ENCODE measurements at places on chromosomes 2 and 18.
A peak's percentile ranks its signal among the peaks of the same experiment; 100 is the strongest.

GRCh38 chr2:134934641-134935040 is 16.0 kb downstream of the CCNT2 start:
- DNase-seq, result no peak

GRCh38 chr2:154495455-154495868 is 203.0 kb upstream of the KCNJ3 start:
- DNase-seq, result no peak

GRCh38 chr18:12597760-12598159 is 60.1 kb downstream of the SPIRE1 start:
- no peak for DNase-seq

DNA sequence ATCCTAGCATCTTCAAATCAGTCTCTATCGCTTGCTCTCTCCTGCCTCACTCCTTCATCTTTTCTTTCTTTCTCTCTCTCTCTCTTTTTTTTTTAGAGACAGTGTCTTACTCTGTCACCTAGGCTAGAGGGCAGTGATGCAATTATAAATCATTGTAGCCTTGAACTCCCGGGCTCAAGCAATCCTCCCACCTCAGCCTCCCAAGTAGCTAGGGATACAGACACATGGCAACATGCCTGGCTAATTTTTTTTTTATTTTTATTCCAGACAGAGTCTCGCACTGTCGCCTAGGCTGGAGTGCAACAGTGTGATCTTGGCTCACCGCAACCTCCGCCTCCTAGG is 10.6 kb upstream of the SLC66A3 start:
- DNase-seq, result no peak

DNA sequence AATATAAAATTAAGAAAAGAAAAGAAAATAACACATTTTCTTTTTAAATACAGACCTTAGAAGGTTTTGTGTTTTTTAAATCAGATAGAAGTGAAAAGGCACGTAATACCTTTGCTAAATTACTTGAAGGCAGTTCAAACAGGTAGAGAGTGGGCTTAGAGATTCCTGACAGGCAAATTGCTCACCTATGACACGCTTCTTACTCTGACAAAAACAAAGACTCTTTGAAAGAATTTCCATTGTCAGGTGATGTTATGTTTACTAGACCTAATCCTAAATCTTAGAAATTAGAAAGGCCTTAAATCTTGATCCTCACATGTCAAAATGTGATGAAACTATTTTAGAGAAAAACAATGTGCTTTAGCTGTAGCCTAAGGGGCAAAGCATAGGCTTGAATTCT is 522.9 kb downstream of the SOX11 start:
- DNase-seq, result no peak

DNA sequence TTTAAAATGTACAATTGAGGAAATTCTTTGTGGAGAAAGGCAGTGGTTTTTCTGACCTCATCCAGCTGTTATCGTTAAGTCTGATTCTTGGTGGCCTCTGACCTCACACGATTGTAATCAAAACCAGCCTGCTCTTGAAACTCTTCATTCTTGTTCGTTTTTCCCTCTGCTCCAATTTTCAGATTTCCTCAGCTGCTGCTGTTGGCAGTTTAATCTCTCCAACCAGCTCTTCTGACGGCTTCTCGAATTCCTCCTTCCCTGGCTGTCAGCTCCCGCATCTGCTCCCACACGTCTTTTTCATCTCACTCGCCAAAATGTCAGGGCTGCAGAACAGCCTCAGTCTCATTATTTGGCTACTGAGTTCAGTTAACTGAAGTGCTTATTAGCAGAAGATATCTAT is 136.1 kb downstream of the DCDC2C start:
- DNase-seq, result no peak

- no peak for DNase-seq
Measured at GRCh38 chr2:157784169-157784822, 91.8 kb downstream of the ACVR1 start.

GRCh38 chr2:49265471-49265870 is 111.2 kb upstream of the FSHR start:
- no peak for DNase-seq

DNA sequence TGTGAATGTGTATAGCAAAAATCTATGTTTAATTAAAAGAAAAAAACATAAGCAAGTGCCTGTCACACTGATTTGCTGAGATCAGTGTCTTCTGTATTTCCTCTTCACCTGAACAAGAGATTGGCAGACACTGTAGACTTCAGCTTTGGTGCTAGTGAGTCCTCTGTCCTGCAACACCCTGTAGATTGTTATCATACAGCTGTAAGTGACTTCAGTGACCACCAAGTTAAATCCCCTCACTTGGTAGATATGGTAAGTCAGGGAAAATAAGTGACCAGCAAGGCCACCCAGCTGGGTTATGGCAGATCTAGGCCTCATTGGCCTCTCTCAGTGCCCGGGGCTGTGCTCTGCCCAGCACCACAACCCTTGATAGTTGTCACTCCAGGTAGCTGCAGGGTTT is 119.7 kb upstream of the EML6 start:
- no peak for DNase-seq

DNA sequence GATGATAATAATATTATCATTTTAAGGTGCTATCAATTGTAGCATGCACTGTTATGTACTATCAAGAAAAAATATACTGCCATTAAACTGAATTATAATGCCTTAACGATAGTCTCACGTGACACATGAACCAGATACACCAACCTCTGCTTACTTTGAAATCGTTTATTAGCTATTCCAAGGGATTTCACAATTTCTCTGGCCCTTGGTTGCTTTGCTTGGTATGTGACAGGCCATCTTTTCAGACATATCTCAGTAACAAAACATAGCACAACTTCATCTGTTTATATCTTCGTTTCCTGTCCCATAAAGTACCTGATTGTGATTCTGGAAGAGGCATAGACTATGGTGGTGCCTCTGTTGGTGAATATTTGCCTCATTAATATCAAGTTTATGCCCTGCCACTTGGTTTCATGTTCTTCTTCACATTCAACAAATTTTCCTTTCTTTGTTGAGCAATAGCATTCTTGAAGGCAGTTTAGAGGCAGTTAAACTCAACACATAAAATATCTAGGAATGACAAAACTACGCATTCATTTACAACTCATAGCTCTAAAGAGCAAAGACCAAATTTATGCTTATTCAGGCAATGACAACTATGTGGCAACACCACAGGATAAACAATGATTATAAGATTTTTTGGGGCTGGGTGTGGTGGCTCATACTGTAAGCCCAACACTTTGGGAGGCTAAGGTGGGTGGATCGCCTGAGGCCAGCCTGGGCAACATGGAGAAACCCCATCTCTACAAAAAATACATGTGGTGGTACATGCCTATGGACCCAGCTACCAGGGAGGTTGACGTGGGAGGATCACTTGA is 84.3 kb downstream of the MCFD2 start:
- DNase-seq, result no peak

- DNase-seq, result no peak
Measured at GRCh38 chr2:211599146-211599545, 939.5 kb downstream of the ERBB4 start.

GRCh38 chr2:198664321-198664720 is 793.4 kb downstream of the SATB2 start:
- DNase-seq, result no peak

GRCh38 chr2:17543848-17544247 is 3.4 kb downstream of the VSNL1 start:
- no peak for DNase-seq

- DNase-seq, result no peak
Measured at GRCh38 chr2:32783469-32783868, 155.6 kb downstream of the TTC27 start.

GRCh38 chr2:19651466-19651865 is 250.3 kb downstream of the TTC32 start:
- DNase-seq, result no peak

DNA sequence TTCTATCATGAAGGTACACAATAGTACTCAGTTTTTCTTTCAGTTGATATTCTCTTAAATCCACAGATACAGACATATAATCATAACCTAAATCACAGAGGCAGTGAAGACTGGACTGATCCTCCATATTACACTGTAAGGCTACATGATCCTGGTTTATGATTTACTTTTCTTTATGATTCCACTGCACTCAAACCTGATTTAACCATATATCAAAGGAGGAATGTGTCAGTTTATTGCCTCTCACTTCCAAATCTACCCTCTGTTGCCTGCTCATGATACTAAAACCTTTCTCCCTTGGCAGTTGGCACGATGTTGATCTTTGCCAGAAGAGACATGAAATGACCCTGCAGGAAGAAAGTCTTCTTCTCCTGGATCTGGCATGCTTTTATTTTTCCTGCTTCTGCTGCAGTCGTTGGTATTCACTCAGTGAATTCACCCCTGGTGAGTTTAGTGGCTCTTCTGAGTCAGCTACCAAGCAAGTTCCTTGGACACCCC is 426.4 kb downstream of the MBD2 start:
- DNase-seq, result no peak

DNA sequence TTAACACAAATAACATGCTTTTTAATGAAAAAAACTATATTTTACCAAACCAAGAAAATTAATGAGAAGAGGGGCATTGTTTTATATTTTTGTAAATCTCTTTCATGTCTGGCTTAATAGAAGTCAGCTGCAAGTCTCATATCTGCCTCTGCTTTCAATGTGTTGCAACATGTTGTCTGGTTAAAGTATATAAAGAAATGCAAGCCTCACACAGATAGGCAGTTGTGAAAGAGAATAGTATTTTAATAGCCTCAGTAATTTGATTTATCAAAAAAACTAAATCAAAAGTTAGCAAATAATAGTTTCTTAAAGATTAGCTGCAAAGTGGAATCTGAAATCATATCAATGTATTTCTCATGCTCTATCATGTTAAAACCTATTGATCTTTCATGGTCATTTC is 52.9 kb upstream of the NCOA1 start:
- no peak for DNase-seq

GRCh38 chr2:196742685-196743084 is 56.8 kb downstream of the GTF3C3 start:
- no peak for DNase-seq

- DNase-seq, result no peak
Measured at GRCh38 chr2:105238664-105239240, 2.8 kb upstream of the GPR45 start.

DNA sequence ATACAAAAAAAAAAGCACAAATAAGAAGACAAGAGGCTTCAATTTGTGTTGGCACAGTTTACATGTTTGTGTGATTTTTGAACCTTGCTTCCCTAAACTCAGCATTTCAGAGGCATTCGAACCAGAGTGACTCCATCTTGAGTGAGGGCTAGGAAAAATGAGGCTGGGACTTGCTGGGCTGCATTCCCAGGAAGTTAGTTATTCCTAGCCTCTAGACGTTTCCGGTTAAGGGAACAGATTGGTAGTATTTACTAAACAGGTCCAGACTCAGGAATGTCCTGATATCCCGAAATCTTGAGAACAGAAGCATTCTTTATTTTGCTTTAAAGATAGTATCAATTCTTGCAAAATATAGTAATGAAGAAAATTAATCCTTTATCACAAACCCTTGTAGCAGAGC is 46.7 kb downstream of the RIT2 start:
- no peak for DNase-seq

GRCh38 chr2:224400886-224401632 is 848 bp downstream of the FAM124B start:
- no peak for DNase-seq

- no peak for DNase-seq
Measured at GRCh38 chr2:170148161-170148560, 29.8 kb upstream of the MYO3B start.

DNA sequence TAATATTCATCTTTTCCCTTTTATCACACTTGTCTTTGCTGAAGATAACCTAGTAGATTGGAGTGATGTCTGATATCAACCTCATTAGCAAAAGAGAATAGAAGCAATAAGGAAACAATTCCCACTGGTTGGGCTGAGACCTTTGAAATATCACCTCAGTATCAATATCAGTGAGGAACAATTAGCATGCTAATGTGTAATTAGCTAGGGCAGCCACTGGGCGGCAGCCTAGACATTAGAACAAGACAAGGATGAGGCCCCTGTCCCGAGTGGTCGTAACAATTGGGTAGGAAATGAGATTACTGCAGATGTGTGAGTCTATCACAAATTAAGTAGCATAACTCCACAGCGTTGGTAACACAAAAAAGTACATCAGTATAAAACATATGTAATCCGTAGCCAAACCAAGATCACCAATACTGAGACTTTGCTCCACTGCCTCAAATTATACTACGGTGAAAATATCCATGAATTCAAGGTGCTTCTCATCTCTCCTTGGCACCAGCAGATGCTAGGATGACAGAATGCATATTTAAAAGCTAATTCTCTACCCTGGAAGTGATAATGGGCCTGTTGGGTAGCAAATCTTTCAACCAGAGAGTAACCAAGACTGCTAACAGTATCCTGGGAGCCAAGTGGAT is 99.1 kb downstream of the ALPK2 start:
- no peak for DNase-seq

- DNase-seq, result peak; percentile 56
Measured at GRCh38 chr2:190468814-190469569, 60.8 kb downstream of the MFSD6 start.

DNA sequence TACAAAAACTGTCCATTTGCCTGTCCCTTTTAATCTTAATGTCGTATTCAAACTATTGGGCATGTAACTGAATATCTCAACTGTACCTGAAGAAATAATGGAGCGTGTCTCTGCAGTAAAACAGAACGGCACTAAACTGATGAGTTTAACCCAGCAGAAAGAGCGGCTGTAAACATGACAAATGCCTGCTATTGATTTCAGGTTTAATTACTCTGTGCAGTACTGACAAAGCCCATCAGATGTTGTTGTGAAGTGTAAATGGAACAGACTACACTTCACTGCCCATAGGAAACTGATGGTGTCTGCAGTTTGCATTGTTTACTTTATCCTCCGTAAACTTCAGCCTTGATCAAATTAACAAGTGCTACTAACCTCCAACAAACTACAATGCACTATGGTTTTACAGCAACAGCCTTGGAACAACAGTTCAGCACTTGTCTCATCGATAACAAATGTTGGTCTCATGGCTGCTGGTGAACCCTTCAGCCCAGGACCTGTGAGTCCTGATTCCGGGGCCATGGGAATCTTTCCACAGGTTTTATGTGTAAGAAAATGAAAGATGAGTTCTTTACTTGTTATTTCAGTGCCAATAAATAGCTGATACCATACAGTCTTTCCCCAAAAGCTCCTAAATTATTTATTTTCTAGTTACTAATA is 316.5 kb downstream of the CCDC178 start:
- DNase-seq, result peak; percentile 13

Data from NCI-H187 (cell line).